Fibroblast of skin of abdomen (primary cell): ENCODE measurements at places on chromosomes 6 and 20.
A peak's percentile ranks its signal among the peaks of the same experiment; 100 is the strongest.

DNA sequence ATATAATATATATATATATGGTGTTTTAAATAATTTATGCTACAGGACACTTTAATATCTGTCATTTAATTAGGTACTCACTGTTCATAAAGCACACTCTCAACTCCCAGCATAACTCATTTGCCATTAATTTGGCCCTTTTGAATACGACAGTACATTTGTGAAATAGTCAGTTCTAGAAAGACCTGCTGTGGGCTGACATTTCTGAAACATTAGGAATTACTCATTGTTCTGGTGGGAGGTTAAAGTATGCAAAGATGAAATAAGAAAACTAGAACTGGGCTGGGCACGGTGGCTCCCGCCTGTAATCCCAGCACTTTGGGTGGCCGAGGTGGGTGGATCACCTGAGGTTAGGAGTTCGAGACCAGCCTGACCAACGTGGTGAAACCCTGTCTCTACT is 497.5 kb downstream of the UTRN start:
- no peak for DNase-seq

- DNase-seq, result peak; percentile 92
Observed at GRCh38 chr6:158869826-158870648, 50.9 kb upstream of the EZR start.

GRCh38 chr20:62624325-62624690 is 18.0 kb upstream of the SLCO4A1 start:
- no peak for DNase-seq

DNA sequence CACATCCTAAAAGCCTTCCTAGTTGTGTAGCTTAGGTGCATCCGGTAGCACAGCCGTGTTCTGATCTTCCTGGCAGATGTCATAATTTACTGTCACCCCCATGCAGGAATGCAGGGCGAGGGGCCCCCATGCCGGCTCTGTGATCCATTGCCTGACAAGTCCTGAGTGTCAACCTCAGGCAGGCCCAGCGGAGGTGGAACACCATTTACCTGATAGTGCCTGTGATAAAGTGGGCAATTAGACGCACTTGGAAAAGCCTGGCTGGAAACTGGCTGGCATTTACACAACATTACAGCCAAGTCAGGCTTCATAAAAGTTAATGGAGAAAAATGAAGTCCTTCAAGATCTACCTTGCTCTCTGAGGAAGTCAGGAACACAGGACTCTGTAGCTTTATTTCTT is 521.4 kb upstream of the JAG1 start:
- no peak for DNase-seq

GRCh38 chr20:3691306-3691705 is 9.5 kb upstream of the ADAM33 start:
- DNase-seq, result no peak

DNA sequence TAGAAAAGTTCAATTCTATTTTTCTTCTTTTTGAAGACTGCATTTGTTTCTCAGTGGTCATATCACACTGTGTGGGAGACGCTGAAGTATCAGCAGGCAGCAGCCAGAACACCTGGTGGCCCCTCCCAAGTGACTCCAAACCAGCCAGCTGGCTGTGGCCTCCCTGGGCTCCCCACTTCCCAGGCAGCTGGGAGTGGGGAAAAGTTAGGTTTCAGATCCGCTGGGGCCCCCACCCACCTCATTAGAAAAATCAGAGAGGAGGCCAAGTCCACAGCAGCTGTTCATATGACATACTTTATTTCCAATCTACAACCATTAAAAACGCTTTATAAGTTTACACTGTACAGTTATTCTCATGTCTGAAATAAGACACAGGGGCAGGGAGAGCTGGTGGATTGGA is 3.6 kb upstream of the DSN1 start:
- no peak for DNase-seq

GRCh38 chr6:121694801-121695251 is 259.4 kb downstream of the GJA1 start:
- peak; percentile 77 for DNase-seq

DNA sequence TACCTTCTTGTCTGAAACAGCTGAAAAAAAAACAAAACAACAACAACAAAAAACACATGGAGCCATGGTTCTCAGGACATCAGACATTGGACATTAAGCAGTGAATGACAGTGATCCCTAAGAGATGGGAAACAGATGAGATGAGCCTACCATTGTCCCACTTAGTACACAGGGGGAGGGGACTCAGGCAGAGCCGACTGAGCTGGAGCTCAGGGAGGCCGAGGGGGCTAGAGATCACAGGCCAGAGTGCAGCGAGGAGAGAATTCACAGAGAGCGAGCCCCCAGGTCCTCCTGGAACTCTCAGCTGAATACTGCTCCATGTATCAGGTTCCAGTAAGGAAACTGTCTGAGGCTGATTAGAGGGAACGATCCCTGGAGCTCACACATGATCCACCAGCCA is 134.6 kb downstream of the GRM4 start:
- no peak for DNase-seq

DNA sequence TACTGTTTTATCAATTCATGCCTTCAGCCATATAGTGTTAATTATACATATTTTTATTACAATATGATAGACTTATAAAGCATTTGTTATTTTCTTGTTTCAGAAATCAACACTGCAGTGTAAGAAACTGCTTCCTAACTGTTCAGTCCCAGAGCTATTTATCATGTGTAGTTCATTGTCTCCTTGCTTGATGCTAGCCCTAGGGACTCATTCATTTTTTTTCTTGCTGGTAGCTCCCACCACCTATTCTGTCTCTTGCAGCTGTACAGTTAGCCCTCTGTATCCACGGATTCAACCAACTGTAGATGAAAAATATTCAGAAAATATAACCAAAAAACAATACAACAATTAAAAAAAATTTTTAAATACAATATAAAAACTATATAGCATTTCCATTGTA is 121.3 kb downstream of the STXBP5 start:
- DNase-seq, result no peak

- peak; percentile 10 for DNase-seq
Observed at GRCh38 chr6:151847064-151847463, 39.6 kb downstream of the ESR1 start.

DNA sequence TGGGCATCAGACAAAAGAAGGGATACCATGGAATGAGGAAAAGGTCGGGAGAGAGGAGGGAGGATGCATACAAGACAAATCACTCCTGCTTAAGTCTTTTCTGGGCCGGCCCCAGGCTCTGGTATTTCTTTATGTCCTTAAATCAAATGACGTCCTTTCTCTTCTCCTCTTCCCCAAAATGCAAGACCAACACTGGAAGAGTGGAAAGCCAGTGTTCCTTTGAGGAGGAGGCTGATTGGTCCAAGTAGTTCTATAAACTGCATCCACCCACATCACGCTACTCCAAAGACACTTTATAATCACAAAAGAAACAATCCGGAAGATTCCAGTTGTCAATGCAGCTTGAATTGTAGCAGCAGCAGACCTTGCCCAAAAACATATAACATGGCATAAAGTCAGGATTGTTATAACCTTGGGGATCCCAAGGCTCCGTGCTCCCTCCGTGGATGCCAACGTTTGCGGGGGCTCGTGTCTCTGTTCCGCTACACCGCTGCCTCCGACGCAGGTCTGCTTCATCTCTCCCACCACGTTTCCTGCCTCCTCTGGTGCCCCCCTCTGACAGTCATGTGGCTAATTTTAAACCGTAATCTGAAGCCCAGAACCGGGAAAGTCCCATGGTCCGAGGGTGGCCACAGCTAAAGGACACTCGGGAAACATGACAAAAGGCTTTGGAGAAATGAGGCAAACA is 47.1 kb downstream of the MCUR1 start:
- peak; percentile 58 for DNase-seq

GRCh38 chr6:105401247-105402089 is 1.4 kb downstream of the PREP start:
- peak; percentile 21 for DNase-seq

GRCh38 chr20:20513720-20514119 is 145.8 kb downstream of the INSM1 start:
- DNase-seq, result no peak

- DNase-seq, result no peak
Observed at GRCh38 chr6:87656857-87657256, 45.2 kb downstream of the AKIRIN2 start.

DNA sequence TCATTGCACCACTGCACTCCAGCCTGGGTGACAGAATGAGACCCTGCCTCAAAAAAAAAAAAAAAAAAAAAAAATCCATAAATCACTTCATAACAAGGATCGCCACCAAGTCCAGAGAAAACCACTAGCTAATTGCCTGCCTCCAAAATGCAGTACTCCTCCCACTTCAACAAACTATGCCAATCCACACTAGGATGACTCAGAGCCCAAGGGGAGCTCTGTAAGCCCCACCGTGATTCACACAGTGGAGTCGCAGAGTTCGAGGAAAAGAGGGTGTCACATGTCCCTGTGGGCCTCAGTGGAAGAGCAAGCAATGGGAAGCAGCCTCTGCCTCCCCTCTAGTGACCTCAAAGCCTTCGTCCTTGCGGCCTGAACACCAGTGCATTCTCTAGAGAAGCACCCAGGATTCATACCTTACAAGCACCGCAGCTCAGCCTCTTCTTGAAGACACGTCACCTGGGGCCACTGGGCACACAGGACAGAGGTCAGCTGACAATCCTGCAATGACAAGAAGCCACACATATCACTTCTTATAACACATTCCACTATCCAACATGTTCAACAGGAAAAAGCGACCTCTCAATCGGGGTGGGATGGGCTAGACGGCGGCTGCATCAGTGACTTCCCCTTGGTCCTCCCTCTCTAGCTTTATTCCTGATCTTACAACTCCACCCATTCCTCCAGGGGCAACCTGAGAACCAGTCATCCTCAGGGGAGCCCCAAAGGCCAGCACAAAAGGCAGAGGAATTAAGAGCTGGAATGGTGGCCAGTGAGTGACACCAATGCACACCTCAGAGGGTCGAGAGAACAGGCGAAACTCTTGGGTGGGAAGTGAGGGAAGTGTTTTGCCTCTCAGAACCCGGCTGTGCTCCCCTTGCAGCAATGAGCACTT is 8.9 kb downstream of the SNHG17 start:
- peak; percentile 91 for DNase-seq

DNA sequence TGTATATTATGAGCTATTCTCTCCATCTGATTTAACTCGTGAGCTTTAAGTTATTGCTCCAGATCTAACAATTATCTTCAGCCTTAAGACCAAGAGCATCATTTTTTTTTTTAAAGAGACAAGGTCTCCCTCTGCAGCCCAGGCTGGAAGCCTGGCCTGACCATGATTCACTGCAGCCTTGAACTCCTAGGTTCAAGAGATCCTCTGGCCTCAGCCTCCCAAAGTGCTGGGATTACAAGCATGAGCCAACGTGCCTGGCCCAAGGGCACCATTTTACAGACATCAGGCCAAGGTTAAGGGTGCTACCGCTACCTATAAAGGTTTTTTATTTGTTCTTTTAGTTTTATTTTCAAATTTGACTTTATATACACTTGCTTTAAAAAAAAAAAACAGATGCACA is 2.3 kb downstream of the SUPT3H start:
- no peak for DNase-seq
